ENCODE measurements at places on chromosomes 7 and 10.

- DNase-seq = no peak
Observed at GRCh38 chr7:138662076-138662990, 38.8 kb downstream of the SVOPL start.

DNA sequence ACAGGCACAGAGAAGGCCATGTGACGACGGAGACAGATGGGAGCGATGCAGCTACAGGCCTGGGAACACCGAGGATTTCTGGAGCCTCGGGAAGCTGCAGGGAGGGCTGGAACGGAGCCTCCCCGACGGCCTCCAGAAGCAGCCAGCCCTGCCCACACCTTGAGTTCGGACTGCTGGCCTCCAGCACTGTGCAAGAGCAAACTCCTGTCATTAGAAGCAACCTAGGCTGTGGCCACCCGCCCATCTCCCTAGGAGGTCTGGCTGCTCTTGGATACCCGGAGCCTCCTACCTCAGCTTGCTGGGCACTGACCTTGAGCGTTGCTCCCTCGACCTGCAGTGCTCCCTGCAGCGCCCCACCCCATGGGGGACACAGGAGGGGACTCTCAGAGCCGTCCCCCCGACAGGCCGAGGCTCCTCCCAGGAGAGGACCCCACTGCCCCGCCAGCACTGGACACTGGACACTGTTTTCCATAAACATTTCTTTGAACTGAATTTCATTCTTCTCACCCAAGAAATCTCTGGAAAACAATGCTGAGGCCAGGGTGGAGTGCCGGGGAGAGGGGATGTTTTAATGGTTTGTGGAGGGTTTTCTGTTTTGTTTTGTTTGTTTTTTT is 22.5 kb upstream of the TNRC18 start:
- DNase-seq = peak; percentile 61

DNA sequence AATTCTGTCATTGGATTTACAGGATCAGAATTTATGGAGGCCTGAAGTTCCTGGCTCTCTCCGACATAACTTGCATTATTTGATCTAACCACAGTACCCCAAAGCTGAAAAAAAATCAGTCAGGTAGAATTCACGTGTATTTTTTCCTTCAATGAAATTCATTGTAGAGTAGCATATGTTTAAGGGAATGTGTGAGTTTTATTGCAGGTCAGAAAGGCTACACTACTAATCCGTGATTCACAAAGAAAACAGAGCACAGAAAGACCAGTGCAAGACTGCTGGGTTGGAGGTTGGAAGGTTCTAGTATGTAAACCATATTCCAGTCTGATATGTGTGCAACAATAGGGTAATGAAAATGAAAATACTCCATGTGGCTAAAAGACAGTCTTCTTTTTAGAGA is 247.0 kb upstream of the FERD3L start:
- no peak for DNase-seq

DNA sequence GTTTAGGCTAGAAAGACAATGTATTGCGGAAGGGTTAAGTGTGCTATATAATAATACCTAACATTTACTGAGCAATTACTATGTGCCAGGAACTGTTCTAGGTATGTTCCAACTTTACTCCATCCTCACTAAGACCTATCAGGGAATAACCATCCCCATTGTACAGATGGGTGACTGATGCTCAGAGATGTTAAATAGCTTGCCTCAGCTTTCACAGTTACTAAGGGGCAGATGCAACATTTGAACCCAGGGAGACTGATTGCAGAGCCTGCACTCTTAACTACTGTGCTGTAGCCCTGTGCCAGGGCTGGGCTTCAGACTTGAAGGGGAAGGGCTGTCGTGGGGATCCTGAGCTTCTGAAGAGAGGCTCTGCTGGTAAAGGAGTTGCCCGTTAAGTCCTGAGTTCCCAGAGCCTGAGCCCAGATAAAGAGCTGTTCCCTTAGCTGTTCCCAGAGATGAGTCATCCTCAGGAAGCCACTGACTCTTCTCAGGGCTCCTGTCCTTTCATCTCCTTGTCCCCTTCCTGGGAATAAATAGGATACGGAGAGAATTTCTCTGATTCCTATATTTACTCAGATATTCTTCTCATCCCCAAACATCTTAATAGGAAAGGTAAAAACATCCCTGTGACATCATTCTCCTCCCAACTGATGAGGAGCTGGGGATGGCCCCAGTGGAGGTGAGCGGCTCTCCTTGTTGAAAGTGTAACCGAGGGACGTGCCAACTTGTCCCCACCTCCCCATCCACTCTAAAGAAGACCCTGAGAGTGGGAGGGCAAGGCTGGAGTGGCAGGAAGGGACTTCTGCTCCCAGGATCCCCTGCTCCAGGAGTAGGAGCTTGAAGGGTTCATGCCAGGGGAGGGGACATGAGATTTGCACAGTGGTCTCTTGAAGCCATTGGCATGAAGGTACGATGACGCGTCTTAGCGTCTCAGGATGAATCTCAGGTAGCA is 28.0 kb upstream of the HABP2 start:
- DNase-seq = no peak

- no peak for DNase-seq
Observed at GRCh38 chr10:12628964-12629766, 279.8 kb downstream of the CAMK1D start.

DNA sequence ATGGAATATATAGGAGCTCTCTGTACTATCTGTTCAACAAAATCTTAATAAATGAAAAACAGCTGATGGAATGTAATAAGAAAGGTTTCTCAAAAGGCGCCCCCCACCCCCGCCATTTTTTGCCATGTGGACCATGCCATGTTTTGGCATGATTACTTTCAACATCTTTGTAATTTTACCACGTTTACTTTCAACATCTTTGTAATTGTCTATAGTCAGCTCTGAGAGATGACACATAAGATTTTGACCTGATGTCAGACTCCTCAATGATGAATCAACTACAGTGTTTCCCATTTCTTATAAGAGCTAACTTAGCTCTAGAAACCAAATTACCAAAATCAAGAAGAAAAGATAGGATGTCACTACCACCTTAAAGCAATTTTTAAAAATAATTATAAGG is 144.9 kb upstream of the AHR start:
- DNase-seq = no peak

Measured in cerebellum (tissue), 4 donors.